ENCODE measurements at places on chromosomes 5 and 9. TPM values are rescaled to one million over a fixed set of nuclear protein-coding genes. Genes with fewer than 3 reads are reported as not detected.

ADGRD2 gene
- not detected for total RNA-seq

DNA sequence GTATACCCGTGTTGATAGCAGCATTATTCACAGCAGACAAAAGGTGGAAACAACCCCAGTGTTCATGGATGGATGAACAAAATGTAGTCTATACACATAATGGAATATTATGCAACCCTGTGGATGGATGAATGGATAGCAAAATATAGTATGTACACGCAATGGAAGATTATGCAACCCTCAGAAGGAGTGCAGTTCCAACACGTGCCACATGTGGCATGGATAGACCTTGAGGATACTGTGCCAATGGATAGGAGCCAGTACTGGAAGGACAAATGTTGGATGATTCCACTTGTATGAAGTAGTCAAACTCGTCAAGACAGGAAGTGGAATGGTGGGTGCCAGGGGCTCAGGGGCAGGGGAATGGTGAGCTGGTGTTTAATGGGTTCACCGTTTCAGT is 44.9 kb downstream of the PLEKHG4B start:
- DNase-seq: peak; percentile 90

DNA sequence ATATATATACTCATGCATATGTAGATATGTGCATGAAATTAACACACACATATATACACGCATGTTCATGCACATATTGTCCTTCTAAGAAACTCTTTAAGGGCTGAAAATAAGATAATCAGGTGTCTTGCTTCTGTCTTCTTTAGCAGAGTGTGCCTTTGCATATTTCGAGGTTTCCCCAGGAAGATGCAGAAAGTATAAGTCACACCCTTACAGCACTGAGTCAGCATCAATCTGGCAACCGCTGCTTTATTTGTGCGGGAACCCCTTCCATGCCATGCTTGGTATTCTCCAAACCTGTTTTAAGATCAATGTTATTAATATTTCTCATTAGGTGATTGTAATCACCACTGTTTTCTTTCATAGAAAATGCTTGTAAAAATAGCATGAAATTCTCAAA is 557.9 kb downstream of the CAAP1 start:
- DNase-seq: no peak

- peak; percentile 91 for DNase-seq
These were observed 63.8 kb downstream of the ANGPTL2 start for GRCh38 chr9:127058645-127059021.

DNA sequence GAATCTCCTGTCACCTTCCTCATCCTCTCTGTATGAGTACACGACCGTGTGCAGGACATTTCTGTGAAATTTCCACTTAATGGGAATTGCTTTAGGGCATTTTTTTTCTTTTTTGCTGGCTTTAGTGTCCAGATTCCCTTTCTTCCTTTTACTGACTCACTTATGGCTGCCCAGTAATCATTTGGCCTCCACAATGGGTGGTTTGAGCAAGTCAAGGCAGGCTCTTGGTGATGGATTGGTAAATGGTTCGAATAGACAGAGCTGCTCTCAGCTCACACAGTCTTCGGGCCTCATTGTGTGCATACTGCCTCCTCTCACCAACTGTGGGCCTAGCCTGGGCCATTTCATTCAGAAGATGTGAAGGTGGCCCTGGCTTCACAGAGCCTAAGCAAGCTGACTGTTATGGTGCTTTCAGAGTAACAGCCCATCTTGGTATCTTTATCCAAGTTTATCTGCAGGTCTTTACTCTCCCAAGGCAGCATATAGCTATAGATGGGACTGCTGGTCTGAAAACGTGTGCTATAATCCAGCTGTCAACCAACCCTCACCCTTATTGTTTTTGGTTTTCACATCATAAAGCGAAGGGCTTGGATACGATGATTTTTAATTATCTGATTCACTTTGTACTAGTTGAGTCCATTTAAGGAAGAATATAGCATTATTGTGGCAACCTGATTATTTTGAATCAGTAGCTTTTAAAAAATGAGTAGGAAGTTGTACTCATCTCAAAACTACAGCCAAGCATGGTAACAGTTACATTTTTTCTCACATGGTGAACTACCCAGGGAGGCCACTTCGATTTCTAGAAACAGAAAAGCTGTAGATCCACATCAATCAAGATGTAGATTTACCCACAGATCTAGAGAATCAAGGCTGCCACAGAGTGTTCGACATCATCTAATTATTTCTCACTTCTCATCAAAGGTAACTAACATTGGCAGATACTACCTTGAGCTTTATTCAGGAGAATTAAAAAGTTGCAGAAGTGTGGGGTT is 50.4 kb upstream of the CKMT2 start:
- no peak for DNase-seq

- DNase-seq: no peak
These were observed 6.8 kb downstream of the ENHO start for GRCh38 chr9:34515959-34516358.

GRCh38 chr9:108897324-108898096 is 35.4 kb downstream of the ACTL7A start:
- no peak for DNase-seq

DNA sequence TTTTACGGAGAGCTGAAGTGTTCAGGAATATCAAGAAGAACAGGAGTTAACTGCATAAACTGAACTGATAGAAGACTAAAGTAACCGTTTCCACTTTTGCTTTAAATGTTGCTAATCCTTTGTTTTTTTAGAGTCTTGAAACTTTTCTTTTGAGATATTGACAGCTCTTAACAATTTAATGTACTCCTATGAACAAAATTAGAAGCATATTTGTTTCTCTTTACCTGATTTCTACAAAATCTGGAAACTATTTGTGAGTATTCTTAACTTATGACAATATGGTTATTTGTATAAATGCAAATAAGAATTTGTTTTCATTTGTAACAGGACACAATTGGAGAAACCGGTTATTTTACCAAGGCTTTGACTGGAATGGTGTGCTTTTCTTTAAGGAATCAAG is 89.5 kb upstream of the FAM120A start:
- DNase-seq: no peak

PCAT7 gene
- not detected for total RNA-seq

- peak; percentile 81 for DNase-seq
These were observed 26.0 kb downstream of the GABRP start for GRCh38 chr5:170809551-170809950.

DNA sequence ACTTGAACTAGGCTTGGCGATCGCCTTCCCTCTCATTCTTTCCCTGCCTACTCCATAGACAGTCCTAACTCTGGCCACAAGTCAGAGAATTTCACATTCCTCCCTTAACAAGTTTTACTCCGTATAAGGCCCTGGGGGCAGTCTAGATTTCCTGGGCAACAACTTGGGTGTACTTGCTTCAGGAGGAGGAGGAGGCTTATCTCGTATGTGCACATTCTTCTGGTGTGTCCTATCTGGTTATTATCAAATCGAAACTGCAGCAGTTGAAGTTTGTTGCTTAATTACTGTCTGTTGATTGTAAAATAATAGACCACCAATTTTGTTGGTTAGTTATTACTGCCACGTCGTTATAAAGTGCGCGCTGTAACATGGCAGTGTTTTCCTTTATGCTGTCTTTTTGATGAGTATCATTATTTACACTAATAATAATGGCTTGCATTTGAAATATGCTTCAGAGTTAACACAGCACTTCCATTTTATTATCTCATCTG is 42.0 kb downstream of the PIP5K1B start:
- DNase-seq: no peak

DNA sequence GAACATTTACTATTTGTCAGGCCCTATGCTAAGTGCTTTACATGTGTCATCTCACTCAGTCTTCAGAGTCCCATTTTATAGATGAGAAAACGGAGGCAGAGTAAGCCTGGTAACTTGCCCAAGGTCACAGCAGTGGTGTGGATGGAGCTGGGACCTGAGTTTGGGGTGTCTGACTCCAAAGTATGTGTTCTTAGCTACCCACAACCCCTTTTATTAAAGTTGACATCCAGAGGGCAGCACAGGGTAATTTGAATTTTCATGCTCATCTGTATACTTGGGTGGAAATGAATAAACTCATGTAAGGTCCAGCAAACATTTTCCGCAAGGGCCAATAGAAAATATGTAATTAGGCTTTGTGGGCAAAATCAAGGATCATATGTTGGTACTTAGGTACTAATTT is 93.4 kb upstream of the SLC25A48 start:
- peak; percentile 37 for DNase-seq

DNA sequence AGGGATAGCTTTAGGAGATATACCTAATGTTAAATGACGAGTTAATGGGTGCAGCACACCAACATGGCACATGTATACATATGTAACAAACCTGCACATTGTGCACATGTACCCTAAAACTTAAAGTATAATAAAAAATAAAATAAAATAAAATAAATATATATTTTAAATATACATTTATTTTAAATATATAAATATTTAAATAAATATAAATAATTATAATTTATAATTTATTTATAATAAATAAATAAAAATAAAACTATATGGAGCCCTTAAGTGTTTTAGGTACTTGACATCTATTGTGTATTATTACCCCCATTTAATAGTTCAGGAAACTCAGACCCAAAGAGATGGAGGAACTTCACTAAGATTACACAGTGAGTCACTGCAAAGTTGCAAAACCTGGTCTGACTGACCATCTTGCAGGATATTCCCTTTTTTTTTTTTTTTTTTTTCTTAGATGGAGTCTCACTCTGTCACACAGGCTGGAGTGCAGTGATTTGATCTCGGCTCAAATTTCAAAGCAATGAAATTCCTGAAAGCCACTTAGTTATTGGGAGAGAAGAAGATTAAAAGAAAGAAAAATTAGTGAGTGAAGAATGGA is 5.8 kb upstream of the C5orf52 start:
- DNase-seq: no peak

DNA sequence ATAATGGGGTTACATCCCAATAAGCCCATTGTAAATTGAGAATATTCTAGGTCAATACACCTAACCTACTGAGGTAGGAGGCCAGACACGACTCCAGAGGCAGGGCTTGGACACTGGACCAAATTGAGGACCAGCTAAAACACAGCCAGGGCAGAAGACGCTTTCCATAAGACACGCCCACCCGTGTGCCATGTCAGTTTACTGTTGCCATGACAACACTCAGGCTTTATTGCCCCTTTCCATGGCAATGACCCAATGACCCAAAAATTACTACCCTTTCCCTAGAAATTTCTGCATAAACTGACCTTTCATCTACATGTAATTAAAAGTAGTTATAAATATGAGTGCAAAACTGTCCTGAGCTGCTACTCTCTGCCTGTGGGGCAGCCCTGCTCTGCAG is 31.5 kb downstream of the SLC22A4 start:
- no peak for DNase-seq

DNA sequence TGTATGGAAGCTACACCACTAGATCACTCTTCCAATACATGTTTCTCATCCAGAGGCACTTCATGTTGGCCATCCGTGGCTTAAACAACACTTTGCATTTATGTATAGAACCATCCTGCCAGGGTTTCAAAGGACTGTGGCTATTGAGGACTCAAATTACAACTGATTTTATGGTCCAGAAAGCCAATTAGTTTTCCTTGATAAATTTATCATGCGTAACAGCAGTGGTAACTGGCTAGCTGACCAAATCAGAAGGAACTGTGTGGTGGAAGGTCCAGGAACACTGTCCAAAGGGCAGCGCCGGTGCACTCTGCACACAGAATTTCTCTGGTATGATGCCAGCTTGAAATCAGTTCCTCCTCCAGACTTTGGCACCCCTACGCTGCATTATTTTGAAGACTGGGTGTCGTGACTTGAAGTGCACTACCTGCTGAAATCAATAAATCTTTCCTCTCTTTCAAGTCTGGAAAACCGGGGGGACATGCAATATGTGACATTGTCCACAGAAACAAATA is 69.3 kb upstream of the TMEM252 start:
- no peak for DNase-seq

BARHL1 gene
- total RNA-seq: not detected

C9 gene
- not detected for total RNA-seq

RBM22 gene
- total RNA-seq: 20.8 TPM

OGN gene
- total RNA-seq: 42.1 TPM

DNA sequence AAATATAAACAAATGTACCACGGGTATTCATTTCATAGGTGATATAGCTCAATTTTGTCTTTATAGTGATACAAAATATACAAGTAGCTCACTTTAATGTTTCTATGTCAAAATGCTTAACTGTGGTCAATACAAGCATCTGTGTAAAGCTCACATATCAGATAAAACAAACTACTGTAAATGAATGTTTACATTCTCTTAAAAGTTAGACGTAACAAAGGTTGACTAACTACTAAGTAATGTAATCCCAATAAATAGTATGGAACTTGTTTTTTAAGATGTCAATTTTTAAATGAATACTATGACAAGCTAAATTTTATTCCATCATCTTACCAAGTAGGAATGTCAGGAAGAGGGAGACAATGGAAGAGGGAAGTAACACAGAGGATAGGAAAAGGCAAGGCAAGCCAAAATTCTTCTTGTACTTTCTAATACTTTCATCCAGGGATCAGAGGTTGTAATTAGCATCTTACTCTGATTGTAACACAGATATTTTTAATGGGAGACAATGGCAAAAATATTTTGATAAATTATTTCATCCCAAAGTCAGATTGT is 105.5 kb downstream of the STRBP start:
- no peak for DNase-seq

GRCh38 chr5:80686757-80687156 is 32.0 kb upstream of the DHFR start:
- DNase-seq: no peak

PLAC8L1 gene
- total RNA-seq: not detected

NMUR2 gene
- not detected for total RNA-seq

DNA sequence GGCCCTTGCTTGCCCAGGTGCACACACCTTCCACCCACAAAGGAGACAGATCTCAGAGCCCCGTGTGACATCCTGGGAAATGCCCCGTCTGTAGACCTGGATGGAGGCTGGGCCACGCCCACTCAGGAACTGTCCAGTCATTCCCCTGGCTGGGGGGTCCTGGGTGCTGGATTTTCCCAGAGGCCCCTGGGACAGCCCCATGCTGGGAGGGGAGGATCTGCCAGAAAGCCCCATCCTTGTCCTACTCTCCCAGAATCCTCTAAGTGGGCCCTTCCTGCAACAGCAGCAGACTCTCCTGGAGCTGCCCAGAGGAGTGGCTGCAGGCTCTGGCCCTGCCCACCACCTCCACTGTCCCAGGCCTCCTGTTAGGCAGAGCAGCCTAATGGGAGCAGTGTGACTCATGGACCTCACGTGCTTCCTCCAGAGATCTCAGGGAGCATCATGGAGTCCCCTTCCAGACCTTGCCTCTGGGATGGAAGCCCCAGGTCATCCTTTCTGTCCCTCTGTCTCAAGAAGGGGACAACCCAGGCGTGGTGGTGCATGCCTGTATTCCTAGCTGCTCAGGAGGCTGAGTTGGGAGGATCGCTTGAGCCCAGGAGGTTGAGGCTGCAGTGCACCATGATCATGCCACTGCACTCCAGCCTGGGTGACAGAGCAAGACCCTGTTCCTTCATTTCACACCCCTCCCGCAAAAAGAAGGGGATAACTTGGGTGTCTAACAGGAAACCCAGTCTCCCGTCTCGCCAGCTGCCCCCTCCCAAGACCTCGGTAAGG is 51.7 kb downstream of the JADE2 start:
- DNase-seq: no peak

Data from esophagus muscularis mucosa (tissue), 4 donors.